ENCODE measurements at places on chromosomes 3 and 15. TPM values are rescaled to one million over a fixed set of nuclear protein-coding genes. Genes with fewer than 3 reads are reported as not detected.

GRCh38 chr3:108491456-108491855, 18.9 kb downstream of the MYH15 start:
- no peak overlapping the region for H3K27ac ChIP-seq
- DNase-seq: no peak
- H3K27me3 ChIP-seq: no peaks in the 10 kb centered on the region
- no peak overlapping the region for H3K4me3 ChIP-seq
- H3K4me1 ChIP-seq: peaks cover 16% of the 10 kb centered on the region
- no peaks in the 10 kb centered on the region for H3K36me3 ChIP-seq

DNA sequence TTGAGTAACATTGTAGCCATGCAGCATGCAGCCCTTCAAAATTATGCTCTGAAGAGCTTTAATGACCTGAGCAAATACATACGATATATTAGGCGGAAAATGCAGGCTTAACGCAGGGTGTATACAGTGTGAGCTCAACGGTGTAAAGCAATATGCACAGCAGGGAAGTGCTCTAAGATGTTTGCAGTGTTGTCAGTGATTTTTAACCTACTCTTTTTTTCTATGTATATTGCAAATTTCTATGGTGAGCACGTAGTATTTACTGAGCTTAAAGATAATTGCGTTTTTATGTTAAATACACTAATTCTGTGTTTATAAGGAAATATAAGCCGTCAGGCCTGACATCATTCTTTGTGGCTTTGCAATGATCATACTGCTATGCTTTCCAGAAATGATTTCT, 42.1 kb downstream of the DGKG start:
- no peaks in the 10 kb centered on the region for H3K27me3 ChIP-seq
- DNase-seq: no peak
- H3K27ac ChIP-seq: no peak overlapping the region
- no peak overlapping the region for H3K4me3 ChIP-seq
- no peaks in the 10 kb centered on the region for H3K4me1 ChIP-seq

GRCh38 chr15:99167640-99168039, 62.8 kb downstream of the SYNM start:
- DNase-seq: no peak
- H3K27ac ChIP-seq: no peak overlapping the region
- H3K4me1 ChIP-seq: peaks cover 2% of the 10 kb centered on the region
- no peak overlapping the region for H3K4me3 ChIP-seq
- H3K36me3 ChIP-seq: peaks cover 14% of the 10 kb centered on the region

DNA sequence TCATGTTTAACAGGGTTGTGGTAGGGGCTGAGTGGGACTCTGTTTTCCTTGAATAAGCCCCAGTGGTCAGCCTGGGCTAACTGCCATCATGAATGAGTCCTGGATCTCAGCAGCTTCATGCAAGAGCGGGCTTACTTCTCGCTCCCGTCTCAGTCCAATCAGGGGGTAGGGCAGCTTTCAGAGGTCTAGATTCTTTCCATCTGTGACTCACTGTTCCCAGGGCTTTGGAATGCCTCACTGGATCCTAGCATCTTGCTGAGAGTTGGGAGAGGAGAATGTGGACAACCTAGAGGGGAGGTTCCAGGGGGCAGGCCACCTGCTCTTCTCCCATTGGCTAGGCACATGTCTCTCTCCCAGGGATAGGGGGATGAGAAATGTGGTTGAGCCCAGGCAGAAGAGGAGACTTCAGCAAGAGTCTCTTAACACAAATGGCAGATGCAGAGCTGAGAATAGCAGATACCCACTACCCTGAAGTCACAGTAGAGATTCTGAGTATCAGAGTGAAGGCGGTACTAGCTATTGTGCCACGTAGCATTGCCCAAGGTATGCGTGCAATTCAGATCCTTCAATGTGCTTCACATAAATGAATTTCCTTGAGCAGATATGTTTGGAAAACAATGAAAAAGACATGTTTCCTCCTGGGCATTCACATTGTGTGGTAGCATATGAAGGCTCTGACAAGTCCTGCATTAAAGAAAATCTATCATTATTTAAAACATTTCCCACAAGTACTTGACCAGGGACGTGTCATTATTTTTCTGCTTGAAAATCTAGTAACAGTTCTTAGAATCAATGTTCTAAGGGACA, 257.7 kb upstream of the PROK2 start:
- DNase-seq: no peak
- no peak overlapping the region for H3K27ac ChIP-seq
- peaks cover 2% of the 10 kb centered on the region for H3K27me3 ChIP-seq
- no peaks in the 10 kb centered on the region for H3K36me3 ChIP-seq
- no peak overlapping the region for H3K4me3 ChIP-seq

DNA sequence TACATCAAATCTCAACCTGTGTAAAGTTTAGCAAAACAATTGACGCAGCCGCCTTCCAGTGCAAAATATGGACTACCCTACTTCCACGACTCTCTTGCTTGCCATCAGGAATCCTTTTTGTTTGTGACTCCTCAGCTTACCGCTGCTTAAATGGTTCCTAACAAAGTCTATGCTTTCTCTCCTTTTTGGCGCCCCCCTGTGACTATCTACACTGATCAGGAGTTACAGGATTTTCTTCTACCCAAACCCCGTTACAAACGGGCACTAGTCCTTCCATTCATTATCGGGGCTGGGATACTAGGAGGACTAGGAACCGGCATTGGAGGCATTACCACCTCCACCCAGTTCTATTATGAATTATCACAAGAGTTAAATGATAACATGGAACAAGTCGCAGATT, 184.0 kb downstream of the IGSF11 start:
- DNase-seq: no peak
- H3K4me1 ChIP-seq: no peaks in the 10 kb centered on the region
- H3K4me3 ChIP-seq: no peak overlapping the region
- H3K27me3 ChIP-seq: no peaks in the 10 kb centered on the region
- H3K27ac ChIP-seq: no peak overlapping the region
- H3K36me3 ChIP-seq: no peaks in the 10 kb centered on the region

GRCh38 chr3:25945836-25946235, 155.9 kb downstream of the OXSM start:
- no peak for DNase-seq
- no peaks in the 10 kb centered on the region for H3K4me1 ChIP-seq
- no peak overlapping the region for H3K4me3 ChIP-seq
- no peaks in the 10 kb centered on the region for H3K36me3 ChIP-seq
- no peaks in the 10 kb centered on the region for H3K27me3 ChIP-seq
- no peak overlapping the region for H3K27ac ChIP-seq

DNA sequence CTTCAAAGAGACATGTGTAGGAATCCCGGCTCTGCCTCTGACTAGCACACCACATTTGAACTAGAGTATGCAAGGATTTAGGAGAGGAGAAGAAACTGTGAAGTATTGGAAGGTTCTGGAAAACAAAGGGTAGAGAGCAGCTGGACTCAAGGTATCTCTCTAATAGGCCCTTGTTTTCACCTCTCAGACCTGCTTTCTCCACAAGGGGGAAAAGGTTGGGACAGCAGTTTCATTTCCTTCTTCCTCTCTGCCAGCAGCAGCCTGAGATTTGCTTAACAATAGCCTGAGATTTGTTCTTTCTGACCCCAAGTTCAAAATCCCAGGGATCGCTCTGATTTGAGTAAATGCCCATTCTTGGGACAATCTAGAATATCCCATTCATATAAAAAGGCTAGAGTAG, 430.6 kb upstream of the MCTP2 start:
- H3K27ac ChIP-seq: no peak overlapping the region
- H3K4me3 ChIP-seq: no peak overlapping the region
- DNase-seq: no peak
- no peaks in the 10 kb centered on the region for H3K27me3 ChIP-seq
- H3K36me3 ChIP-seq: no peaks in the 10 kb centered on the region

GRCh38 chr3:76097589-76097969, 312.2 kb upstream of the ZNF717 start:
- H3K27me3 ChIP-seq: no peaks in the 10 kb centered on the region
- H3K4me3 ChIP-seq: no peak overlapping the region
- H3K4me1 ChIP-seq: no peaks in the 10 kb centered on the region
- no peak for DNase-seq

DNA sequence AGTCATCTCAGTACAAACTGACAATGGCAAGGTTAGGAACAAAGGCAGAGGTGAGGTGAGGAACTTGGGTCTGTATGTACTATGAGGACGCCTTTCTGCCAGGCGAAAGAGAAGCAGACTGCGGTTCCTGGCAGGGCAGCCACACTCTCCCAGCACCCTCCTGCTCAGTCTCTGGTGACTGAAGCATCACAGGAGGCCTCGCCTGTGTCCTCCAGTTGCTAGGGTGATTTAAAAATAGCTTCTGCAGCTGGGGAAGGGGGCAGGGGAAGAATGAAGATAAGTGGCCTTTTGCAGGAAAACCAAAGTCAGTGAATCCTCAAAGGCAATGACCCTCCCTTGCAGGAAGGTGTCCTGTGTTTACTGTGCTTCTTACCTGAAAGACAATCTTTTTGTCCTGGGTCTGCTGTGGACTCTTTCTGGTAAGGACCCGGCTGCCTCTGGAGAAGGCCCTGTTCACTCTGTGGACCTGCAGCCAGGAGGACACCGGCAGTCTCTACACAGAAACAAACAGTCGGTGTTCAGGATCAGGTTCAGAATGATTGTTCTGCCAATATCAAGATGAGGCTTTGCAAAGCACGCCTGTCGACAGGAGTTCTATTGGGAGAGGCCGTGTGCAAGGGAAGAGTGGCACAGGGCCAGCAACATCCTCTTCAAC, 65.7 kb upstream of the DGKG start:
- no peak overlapping the region for H3K27ac ChIP-seq
- peak; percentile 35 for DNase-seq
- H3K36me3 ChIP-seq: no peaks in the 10 kb centered on the region
- peaks cover 3% of the 10 kb centered on the region for H3K4me1 ChIP-seq

GRCh38 chr3:39408493-39409372, 2.2 kb downstream of the RPSA start:
- H3K27me3 ChIP-seq: no peaks in the 10 kb centered on the region
- H3K36me3 ChIP-seq: peaks cover 31% of the 10 kb centered on the region

DNA sequence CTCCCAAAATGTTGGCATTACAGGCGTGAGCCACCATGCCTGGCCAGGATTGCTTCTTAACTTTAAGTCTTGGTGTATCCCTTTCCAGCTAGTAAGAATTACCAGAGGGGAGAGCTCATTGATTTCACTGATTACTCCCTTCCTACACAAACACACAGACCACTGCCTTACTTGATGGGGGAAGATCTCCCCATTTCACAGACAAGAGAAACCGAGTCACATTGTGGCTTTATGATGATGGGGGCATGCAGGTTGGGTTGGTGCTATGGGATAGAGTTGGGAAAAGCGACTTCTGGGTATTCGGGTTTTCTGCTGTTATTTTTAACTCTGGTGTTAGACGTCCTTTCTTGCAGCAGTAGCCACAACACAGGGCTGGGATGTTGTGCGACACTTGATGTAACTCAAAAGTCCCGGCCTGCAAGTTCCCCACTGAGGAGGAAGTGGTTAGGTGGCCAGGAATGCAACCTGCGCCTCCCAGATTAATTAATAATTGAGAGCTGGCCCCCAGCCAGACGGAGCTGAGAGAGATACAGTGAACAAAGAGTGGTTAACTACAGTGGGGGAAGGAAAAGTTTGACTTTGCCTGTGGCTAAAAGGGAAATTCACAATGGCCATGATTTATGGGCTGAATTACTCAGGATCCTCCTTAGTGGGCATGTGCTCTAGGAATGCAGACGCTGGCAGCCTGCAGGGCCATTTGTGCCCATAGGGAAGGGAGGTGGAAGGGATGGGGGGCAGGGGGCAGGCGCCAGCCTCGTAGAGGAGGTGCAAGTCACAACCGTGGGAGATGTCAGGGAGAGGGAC, 63.6 kb downstream of the SMAD6 start:
- peaks cover 22% of the 10 kb centered on the region for H3K4me1 ChIP-seq
- H3K27ac ChIP-seq: no peak overlapping the region
- no peaks in the 10 kb centered on the region for H3K36me3 ChIP-seq
- no peak overlapping the region for H3K4me3 ChIP-seq
- H3K27me3 ChIP-seq: no peaks in the 10 kb centered on the region
- peak; percentile 89 for DNase-seq

DNA sequence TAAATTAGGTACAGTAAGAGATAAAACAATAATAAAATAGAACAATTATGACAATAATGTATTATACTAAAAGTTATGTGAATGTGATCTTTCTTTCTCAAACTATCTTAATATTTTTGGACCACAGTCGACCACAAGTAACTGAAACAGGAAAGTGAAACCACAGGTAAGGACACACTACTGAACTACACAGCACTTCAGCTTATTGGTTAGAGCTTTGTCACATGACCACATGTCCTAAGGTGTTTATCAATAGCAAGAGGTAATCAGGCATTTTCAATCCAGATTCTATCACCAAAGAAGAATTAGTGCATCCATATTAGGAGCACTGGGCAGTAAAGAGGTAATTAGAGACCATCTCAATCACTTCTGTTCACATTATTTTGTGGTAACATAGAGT, 392.8 kb downstream of the RSL24D1 start:
- no peak overlapping the region for H3K4me3 ChIP-seq
- DNase-seq: no peak
- H3K36me3 ChIP-seq: no peaks in the 10 kb centered on the region
- H3K27me3 ChIP-seq: no peaks in the 10 kb centered on the region
- no peaks in the 10 kb centered on the region for H3K4me1 ChIP-seq

DNA sequence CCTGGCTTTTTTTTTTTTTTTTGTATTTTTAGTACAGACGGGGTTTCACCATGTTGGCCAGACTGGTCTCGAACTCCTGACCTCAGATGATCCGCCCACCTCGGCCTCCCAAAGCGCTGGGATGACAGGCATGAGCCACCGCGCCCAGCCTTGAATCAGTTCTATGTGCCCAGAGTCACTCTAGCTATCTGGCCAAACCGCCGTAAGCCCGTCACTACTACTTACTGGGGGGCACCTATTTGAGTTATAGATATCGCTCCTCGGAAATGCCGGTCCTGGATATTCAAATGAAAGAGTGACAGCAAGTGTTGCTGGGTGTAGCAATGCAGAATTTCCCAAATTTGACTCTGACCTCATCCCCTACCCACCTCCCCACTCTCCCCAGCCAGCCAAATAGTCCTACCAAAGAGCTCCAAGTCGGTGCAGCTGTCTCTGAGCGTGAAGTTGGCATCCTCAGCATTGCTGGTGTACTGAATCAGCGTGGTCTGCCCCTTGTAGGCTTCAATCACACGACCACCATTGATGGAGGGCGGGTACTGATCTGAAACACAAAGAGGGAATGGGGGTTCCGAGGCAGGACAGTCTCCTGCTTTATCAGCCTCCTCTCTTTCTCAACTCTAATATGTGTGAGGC, 38.1 kb downstream of the MUC20 start:
- no peaks in the 10 kb centered on the region for H3K27me3 ChIP-seq
- H3K4me3 ChIP-seq: no peak overlapping the region
- no peaks in the 10 kb centered on the region for H3K36me3 ChIP-seq
- H3K27ac ChIP-seq: no peak overlapping the region
- no peaks in the 10 kb centered on the region for H3K4me1 ChIP-seq

- DNase-seq: no peak
- no peak overlapping the region for H3K4me3 ChIP-seq
- no peaks in the 10 kb centered on the region for H3K27me3 ChIP-seq
- H3K36me3 ChIP-seq: no peaks in the 10 kb centered on the region
- H3K4me1 ChIP-seq: peaks cover 3% of the 10 kb centered on the region
These were observed 142.5 kb upstream of the C2CD4B start for GRCh38 chr15:62307551-62307950.

- H3K4me3 ChIP-seq: no peak overlapping the region
- DNase-seq: no peak
- H3K4me1 ChIP-seq: no peaks in the 10 kb centered on the region
- H3K27ac ChIP-seq: no peak overlapping the region
- H3K27me3 ChIP-seq: no peaks in the 10 kb centered on the region
These were observed 4.3 kb downstream of the ZNF860 start for GRCh38 chr3:31985831-31986230.

The SLC28A2 gene
- 1.5 TPM for total RNA-seq

The MUC20 gene
- total RNA-seq: 15.7 TPM

The LINGO1 gene
- 5.1 TPM for total RNA-seq

The ERICH6 gene
- total RNA-seq: not detected

The C3orf18 gene
- 7.0 TPM for total RNA-seq

The CYP8B1 gene
- 0.09 TPM for total RNA-seq

The BSN gene
- 0.71 TPM for total RNA-seq
